ENCODE measurements at places on chromosomes 1 and 21.

DNA sequence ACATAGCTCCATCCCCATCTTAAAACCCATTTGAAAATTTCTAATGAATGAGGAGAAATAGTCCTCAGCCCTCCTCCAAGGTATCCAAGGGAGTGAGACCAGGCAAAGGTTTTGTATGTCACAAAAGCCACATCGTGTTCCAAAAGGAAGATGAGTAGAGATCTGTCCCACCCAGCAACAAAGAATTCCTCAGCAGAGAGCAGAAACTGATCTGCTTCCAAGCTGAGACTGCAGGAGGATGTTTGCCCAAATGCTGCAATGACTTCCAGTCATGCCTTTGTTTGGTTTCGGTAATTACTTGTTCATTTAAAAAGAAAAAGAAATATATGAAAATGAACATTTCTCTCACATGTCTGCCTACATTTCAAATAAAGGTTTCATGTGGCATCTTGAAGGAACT, 186.9 kb downstream of the SETD4 start:
- DNase-seq, result no peak

DNA sequence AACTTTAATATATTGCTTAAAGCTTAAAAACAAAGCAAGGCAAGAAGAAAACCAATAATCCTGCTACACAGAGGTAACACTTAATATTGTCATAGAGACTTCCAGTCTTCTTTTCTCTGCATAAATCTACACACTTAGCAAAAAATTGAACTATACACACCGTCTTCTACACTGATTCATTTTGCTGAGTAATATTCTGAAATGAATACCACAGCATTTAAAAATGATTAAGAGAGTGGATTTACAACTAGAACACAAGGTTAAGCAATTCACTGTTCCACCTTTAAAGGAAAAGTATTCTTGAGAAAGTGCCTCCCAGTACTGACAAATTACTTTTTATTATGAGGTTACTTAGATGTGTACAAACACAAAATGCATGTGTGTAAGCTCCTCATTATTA, 22.2 kb upstream of the ITPKB start:
- no peak for DNase-seq

DNA sequence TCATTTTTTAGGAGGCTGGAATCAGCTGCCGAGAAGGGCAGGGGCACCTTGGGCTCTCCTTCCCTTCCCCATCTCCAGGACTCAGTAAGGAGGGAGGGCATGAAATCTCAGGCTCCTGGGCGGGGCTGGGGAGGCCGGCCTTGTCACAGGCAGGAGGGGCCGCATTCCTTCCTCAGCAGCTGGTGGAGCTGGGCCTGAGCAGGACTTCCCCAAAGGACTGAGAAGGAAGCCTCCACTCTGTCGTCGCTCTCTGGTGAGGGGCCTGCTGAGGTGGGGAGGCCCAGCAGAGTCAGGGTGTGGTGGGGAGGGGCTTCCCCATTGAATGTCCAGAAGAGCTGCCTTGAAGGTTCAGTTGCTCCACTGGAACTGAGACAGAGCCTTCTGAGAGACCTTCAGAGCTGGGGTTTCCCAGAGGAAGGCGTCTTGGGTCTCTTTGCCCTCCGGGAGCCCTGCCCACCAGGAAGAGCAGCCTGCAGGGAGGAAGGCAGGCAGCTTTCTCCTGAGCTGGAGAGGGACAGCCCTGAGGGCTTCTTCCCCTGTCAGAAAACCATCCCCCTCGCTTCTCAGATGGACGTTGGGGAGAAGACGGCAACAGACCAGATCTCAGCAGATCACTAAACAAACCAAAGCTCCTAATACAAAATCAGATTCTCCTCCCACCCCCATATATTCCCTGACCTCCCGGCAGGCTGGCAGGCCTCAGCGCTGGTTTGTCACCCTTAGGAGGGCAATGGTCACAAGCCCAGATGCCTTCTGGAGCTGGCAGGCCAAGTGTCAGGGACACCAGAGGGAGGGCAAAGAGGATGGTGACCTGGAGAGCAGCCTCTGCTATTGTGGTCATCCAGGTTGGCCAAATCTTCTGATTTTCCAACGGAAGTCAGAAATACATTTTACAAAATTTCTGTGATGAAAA, 10.7 kb downstream of the KCNA10 start:
- DNase-seq, result no peak

DNA sequence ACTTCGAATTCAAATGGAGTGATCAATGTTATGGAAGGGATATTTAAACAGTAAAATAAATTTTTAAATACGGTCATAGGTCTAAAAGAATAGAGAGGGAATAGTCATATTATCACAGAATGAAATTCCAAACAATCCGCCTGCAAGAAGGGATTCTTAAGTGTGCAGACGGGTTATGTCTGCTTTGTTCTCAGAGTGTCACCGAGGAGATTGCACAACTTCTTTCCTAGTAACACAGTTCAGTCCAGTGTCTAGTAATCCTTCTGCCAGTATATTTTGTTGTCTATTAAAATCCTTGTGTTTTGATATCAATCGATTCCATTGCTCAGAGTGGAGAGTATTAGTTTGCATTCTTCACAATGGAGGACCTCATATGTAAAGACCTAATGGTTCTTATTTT, 48.4 kb downstream of the LRRC53 start:
- no peak for DNase-seq

- DNase-seq, result no peak
Measured at GRCh38 chr1:108046026-108046425, 81.0 kb upstream of the VAV3 start.

DNA sequence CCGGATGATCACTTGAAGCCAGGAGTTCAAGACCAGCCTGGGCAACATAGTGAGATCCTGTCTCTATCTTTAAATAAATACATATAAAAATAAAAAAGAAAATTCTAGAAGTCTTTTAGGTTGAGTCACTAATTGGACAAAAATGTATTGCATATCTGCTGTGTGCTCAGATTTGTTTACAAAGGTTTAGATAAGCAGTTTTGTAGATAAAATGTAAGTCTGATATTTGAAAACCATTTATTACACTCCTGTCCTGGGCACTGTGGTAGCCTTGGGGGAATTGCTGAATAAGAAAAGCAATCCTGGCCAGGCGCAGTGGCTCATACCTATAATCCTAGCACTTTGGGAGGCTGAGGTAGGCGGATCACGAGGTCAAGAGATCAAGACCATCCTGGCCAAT, 11.6 kb downstream of the GMEB1 start:
- DNase-seq, result no peak

- DNase-seq, result no peak
Measured at GRCh38 chr1:85555867-85556573, 24.5 kb upstream of the CCN1 start.

DNA sequence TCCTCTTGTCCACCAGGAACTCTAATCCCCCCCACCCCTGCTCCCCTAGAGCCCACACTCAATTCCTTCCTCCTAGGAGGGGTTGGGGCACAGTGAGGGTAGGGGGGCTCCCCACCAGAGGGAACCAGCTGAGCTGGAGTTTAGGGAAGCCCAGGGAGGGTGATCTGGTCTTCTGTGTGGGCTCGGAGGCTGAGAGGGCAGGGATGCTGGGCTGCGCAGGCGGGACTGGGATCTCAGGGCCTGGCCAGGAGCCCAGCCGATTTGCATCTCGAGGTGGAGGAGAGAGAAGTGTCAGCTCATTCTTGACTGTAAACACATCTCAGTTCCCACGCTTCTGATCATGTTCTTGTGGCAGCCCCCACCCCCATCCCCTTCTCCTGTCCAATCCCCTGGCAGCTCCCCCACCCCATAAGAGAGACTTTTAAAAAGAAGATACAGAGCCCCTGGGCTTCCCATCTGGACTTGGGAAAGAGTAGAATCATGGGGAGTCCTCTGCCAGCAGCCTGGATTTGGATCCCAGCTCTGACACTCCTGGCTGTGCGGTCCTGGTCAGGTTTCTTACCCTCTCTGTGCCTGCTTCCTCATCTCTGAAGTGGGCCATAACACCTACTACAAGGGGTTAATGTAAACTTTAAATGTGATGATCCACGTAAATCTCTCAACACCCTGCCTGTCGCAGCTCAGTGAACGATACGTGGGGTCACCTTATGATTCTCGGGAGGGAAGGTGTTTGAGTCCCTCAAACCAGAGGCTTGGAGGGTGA, 6.6 kb downstream of the PEAR1 start:
- DNase-seq, result no peak

GRCh38 chr1:10787286-10787685, 9.2 kb downstream of the CASZ1 start:
- DNase-seq, result no peak

GRCh38 chr1:188065917-188066316, 1237.2 kb downstream of the PLA2G4A start:
- DNase-seq, result no peak

GRCh38 chr21:39454949-39455668, 3.3 kb downstream of the SH3BGR start:
- DNase-seq, result no peak

DNA sequence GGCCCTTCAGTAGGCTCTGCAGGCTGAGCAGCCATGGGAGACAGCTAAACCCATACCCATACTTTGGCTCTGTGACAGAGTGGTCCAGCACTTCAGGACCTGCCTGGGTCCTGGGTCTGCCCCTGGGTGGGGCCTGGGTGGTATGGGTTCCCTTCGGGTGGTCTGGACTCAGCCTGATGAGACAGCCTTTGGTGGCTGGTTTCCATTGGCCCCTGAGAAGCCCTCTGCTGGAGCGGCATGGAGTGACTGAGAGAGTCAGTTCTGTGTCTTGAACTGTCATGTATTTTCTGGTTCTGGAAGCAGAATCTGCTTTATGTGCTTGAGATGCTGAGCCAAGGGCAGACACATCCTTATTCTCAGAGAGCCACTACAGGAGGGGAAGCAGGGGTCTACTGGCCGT, 31.3 kb upstream of the KCNA2 start:
- no peak for DNase-seq

DNA sequence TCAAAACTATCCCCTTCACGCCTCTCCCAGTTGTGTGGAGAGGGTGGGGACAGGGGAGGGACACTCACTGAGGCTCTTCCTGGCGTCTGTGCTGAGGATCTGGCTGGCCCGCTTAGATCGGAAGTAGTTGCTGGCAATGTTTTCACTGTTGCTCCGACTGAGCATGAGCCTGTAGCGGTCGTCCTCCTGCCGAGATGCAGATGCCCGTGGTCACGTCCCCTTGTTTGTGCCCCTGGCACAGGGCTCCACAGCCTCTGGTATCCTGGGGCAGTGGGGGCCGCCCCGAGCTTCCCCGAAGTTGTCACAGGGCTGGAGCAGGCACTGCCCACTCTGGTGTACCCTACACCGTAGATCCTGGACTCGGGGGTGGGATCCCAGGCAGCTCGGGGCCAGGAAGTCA, 5.0 kb upstream of the DDOST start:
- no peak for DNase-seq

DNA sequence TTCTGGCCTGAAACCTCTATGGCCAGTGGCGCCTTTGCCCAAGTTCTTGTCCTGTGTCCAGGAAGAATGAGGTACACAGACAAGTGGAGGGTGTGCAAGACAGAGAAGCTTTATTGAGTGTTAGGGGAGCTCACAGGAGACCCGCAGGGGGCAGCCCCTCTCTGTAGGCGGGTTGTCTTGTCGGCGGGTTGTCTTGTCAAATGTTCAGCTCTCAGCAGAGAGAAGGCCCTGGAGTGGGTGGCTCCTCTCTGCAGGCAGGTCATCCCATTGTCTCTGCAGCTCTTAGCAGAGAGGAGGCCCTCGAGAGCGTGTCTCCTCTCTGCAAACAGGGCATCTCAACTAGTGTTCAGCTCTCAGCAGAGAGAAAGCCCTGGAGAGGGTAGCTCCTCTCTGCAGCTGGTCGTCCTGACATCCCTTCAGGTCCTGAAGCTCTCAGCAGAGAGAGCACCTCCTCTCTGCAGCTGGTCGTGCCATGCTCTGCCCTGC, 11.0 kb downstream of the COL6A2 start:
- DNase-seq, result no peak

DNA sequence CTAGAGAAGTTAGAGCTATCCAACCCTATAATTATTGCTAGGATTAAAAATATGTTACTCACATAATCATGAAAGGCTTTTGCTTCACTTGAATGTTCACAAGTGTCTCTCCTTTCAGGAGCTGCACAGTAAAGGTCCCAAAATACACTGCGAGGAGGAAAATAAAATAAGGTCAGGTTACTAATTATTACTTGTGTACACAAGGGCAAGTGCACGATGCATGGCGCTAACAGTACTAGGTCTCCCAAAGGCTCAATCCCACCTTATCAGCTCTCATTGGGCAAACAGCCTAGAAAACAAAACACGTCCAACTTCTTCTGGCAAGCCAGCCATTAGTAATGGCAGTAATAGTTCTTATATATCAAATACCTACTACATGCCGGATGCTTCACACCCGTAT, 4.4 kb downstream of the SSBP3 start:
- DNase-seq, result no peak

DNA sequence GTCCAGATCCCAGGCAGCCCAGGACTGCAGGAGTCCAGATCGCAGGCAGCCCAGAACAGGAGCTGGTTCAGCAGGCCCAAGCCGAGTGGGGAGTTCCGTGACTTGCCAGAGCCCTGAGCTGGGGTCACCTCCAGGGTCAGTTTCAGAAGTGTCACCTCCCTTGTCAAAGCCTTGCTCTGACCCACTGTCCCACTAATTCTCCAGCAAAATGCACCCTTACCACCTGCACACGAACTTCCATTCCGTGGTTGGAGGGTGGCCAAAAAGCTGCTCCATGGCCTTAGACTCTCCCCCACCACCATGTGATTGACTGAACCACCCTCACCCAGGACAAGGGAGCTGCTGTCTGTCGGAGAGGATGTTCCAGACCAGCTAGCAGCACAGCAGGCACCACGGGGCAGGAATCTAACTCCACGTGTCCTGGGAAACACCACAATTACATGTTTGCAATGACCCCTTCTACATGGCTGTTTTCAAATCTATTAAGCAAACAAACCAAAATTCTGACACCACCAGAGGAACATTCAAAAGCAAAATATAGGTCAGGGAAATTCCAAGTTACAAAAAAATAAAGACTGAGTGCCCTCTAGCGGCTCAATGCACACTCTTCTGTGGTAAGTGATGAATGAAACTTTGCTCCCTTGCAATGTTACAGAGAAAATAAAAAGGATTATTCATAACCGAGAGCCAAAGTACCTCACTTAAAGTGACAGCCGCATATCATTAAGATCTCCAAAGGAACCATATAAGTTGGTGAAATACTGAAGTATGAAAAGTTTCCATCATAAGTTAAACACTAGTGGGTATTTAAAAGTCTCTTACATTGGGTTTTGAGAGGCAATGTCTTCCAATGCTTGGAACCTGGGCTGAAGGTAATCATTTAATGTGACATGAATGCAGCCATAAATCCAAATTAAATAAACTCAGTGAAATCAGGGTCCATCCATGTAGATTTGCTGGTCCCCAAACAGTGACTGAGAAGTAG, 76.3 kb downstream of the NPHP4 start:
- DNase-seq, result no peak

GRCh38 chr1:11923069-11923826, 3.0 kb downstream of the KIAA2013 start:
- DNase-seq, result no peak

DNA sequence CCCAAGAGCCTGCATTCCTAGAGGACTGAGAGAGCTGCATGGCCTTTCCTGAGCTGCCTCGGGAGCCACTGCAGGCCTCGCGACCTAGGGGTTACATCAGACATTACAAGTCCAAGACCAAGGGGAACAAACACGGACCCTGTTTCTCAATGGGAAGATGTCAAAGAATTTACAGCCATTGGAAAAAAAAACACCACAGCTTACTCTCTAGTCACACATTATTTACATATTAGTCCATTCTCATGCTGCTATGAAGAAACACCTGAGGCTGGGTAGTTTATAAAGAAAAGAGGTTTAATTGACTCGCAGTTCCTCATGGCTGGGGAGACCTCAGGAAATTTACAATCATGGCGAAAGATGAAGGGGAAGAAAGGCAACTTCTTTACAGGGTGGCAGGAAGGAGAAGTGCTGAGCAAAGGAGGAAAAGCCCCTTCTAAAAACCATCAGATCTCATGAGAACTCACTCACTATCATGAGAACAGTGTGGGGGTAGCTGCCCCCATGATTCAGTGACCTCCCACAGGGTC, 8.4 kb upstream of the PRMT2 start:
- no peak for DNase-seq

GRCh38 chr1:234706931-234707330, 97.0 kb upstream of the IRF2BP2 start:
- DNase-seq, result no peak
